ENCODE measurements at places on chromosomes 2 and 18.

GRCh38 chr2:141021611-141022010 lies 1109.2 kb downstream of the LRP1B start:
- DNase-seq, result no peak

GRCh38 chr18:23249348-23249747 lies 114.1 kb downstream of the CABLES1 start:
- no peak for DNase-seq

DNA sequence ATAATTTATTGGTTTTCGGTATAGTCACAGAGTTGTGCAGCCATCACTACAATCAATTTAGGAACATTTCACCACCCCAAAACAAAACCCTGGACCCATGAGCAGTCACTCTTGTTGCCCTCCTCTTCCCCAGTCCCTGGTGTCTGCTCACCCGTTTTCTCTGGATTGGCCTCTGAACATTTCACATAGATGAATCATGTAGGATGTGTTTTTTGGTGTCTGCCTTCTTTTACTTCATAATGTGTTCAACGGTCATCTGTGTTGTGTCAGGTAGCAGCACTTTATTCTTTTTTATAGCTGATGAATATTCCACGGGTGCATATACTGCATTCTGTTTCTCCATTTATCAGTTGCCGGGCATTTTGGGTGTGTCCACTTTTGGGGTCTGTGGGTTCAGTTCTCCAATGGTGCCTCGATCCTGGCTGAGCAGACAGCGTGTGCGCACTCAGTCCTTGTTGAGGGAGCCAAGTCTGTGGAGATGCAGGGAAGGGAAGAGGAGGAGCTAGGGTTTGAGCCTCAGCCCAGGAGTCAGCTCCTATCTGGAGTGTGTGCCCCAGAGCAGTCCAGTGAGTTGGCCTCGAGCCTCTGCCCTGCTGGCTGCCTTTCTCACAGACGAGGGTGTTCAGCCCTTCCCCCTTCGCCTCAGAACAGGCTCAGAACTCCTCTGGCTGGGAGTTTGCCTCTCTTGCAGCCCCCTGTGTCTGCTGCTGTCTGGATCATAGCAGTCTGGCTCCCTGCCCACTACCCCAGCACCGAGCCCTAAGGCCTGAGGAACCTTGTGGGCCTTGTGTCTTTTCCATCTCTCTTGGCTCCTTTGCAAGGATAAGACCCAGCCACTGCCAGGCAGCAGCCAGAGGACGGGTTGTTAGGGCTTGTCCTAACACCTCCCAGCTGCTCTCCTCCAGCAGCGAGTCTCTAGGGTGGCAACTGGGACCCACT lies 18.0 kb downstream of the C2orf74 start:
- no peak for DNase-seq

- DNase-seq, result no peak
Measured at GRCh38 chr2:46151577-46151976, 145.6 kb upstream of the EPAS1 start.

DNA sequence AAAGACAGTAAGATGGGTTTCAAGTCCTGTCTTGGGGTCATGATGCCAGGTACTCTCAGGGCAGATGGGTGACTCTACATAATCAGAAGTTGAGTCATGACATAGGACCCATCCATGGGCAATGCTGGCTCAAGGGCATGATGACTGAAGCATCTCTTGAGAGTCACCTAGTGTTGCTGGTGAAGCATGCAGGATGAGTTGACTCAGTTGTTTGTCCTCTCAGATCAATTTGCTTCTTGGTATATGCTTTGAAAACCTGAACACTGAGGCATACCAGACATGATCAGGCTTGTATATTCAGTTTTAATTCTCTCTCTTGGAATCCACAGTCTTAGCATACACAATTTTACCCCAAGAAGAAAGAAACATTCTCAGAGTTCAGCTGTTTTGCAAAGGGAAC lies 658.9 kb upstream of the NXPH2 start:
- no peak for DNase-seq

- no peak for DNase-seq
Measured at GRCh38 chr2:110876167-110876999, 144.0 kb downstream of the ACOXL start.

Measured in NCI-H1105 treated with DMSO at 0.1 percent for 48 hours (cell line).